Stimulated activated CD4-positive, alpha-beta T cell treated with anti-CD3 and anti-CD28 coated beads, Interleukin-1b, Interleukin-23, amount 100 ng/mL, for 1 hour (primary cell): ENCODE measurements at places on chromosomes 16 and 17.

GRCh38 chr17:56832446-56832845, 1.3 kb downstream of the C17orf67 start:
- no peak for DNase-seq

DNA sequence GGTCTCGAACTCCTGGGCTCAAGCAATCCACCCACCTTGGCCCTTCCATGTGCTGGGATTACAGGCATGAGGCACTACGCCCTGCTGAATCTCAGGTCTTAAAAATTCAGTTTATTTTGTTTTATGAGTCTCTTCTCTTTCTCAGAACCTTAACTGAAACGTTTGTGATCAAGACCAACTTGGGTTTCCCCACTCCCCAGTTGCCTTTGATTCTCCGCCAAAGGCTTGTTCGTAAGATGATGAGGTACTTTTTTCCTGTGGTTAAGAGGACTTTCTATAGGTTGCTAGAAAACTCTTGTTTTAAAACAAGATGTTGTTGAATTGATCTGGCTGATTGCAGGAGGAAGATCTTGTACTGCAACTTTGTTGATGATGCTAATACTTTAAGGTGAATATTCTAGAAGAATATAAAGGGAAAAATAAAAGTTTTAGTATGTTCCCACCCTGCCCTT, 11.7 kb downstream of the ABCC1 start:
- no peak for DNase-seq

DNA sequence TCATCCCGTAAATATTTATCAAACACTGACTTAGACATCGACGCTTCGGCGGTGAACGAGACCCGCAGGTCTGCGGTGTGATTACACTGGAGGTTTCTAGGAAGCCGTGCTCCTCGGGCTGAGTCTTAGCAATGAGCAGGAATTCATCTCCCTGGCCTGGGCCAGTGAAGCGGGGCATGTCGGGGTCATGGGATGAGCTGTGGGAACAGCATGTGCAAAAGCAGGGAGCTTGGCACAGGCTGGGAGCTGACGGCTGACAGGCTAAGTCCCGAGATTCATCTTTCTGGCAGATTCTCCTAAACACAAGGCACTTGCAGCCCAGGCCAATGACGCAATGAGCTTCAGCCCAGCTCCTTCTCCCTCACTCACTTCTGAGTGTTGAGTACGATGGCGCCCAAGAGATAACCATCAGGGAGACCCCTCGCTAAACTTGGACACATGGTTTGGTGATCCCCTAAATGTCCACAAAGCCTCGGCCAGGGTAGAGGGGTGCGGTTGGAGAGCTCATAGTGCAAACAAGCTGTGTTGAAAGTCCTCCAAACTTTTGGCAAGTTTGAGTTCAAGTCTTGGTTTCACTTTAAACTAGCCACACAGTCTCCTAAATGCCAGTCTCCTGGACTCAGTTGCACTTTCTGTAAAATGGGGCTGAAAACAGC, 12.8 kb downstream of the CRISPLD2 start:
- no peak for DNase-seq

DNA sequence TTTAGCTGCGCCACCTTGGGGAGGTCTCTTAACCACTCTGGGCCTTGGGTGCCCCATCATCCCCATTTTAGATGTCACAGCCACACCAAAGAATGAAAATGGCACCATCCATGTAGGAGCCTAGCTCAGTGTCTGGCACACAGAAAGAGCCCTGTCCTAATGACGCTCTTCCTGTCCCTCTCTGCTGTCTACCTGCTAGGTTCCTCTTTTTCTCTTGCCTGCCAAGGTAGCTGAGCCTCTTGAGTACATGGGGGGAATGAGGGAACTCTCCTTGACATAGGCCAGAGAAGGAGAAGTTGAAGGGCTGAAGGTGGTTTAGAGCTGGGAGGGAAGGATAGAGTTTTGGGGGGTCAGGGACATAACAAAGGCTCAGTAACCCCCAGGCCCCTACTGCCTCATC, 1.8 kb downstream of the RUNDC3A start:
- no peak for DNase-seq

- DNase-seq = no peak
Measured at GRCh38 chr16:88781140-88782077, 3.6 kb downstream of the PIEZO1 start.
